NCI-H526 (cell line): ENCODE measurements at places on chromosomes 4 and X.

GRCh38 chrX:22097012-22097694 is 65.0 kb downstream of the PHEX start:
- no peak for DNase-seq

DNA sequence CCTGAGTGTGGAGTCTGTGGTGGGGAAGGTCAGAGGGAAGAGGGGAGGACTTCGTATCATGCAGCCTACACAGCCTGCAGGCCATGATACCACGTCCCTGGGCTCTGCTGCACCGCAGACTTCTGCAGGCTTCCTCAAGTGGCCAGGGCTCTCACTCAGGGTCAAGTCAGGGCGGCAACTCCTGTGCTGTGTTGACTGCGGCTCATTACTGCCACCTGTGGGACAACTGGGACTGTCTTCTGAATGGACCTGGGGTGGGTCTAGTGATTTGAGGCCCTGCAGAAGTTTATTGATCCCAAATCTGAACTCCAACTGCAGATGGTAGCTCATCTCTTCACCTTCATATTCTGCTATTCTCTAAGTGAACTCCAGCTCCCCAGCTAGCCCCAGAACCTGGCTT is 167.1 kb downstream of the NSUN7 start:
- peak; percentile 62 for DNase-seq

DNA sequence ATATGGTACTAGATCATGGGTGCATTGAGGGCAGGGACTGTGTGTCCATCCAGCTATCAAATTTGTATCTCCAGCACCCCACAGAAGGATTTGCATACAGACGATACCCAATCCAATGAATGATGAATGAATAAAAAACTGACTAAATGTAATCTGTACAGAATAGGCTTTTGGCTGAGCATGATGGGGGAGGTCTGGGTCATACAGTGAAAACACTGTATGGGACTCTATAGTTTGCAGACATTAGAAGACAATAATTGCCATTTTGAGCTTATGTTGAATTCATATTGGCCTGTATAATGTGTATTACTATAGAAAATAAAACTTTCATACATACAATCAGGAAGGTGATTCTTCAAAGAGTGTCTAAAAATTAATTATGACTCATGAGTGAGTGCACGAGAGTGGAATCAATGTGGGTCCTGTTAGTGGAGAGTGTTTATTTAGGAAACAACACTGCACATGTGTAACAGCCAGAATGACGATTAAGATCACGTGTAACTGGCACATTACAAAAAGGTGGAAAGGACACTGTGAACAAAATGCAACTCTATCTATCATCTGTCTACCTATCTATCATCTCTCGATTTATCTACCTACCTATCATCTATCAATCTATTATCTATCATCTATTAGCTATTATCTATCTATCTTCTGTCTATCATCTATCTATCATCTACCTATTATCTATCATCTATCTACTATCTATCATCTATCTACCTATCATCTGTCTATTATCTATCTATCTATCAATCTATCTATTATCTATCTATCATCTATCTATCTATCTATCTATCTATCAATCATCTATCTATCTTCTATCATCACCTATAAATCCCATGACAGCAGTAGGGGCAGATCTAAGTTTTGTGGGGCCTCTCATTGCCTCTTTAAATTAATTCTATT is 201.3 kb downstream of the PTTG2 start:
- no peak for DNase-seq

DNA sequence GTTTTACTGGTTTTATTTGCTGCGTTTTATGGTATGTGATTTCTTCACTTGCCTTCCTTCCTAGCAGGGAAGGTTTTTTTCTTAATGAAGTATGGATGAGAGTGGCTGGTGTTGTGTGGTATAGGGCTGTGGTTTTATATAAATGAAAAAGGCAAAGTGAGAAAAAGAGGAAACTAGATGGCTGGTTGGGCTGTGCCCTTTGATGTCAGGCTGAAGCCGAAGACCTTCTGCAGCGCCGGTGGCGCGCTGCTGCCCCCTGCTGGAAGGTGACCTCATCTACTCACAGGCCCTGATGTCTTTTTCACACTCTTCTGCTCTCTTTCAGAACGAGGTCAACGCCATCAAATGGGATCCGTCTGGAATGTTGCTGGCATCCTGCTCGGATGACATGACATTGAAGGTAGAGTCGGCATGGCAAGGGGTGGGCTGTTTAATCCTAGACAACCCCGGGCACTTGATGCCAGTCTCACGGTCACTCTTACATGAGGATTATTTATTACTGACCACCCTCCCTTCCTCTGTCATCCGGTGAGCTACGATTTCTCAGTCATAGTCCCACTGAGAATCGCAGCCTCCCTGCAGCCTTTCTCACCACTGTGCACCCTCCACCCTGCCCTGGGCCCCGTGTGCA is 56.6 kb downstream of the GPR143 start:
- peak; percentile 82 for DNase-seq

GRCh38 chr4:187602339-187603092 is 393.1 kb upstream of the ZFP42 start:
- DNase-seq: no peak

- DNase-seq: no peak
Observed at GRCh38 chr4:58163156-58163555, 1053.0 kb upstream of the IGFBP7 start.

- no peak for DNase-seq
Observed at GRCh38 chr4:183846951-183847350, 58.2 kb upstream of the STOX2 start.

GRCh38 chr4:47145630-47146029 is 114.3 kb downstream of the GABRB1 start:
- DNase-seq: no peak

DNA sequence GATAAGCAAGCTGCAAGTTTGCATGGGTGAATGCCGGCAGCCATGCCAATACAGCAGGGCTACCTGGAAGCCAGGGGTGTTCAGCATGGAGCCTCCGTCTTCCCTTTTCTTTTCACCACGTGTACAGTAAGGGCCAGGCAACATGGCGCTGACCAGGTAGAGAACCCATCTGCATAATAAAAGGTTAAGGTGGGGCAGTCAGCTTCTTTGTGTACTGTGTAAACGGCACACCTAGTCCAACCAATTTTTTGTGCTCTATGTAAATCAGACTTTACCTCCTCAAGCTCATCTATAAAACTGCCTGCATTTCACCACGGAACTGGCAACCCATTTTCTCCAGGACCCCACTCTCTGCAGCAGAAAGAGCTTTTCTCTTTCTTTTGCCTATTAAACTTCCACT is 286.8 kb upstream of the VCX3A start:
- DNase-seq: peak; percentile 10

DNA sequence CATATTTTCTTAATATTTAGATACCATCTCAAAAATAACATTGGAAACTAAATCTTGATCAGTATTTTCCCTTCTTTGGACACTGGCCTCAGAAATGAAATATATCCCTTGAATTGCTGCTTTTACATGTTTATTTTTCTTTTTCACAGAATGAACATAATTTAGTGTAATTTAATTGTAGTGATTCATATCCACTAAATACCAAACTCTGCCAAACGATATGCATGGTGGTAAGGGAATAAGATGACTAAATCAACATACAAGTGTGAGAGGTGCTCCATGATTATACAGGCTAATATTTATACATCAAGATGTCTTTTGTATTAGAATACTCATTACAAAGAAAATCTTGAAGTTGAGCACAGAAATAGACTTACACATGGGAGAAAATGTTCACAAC is 216.8 kb upstream of the PACRGL start:
- no peak for DNase-seq

DNA sequence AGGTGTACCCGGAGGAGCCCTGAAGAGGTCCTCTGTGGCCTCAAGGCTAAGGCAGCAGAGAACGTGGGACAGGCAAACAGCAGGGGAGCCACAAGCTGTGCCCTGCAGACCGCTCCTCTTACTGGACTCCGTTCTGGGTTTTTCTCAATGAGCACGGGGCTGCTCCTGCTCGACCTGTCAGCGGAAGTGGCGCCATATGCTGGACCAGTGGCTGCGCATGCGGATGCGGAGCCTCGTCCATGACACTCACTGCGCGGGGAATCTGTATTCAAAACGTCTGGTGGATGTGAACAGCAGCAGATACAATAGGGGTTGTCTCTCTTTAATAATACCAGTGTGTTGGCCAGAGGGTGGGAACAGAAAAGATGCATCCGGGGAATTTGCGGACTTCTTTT is 29.5 kb downstream of the REELD1 start:
- DNase-seq: no peak

GRCh38 chrX:43735957-43736356 is 79.9 kb downstream of the MAOA start:
- DNase-seq: no peak

GRCh38 chr4:5924461-5925125 is 31.7 kb upstream of the CRMP1 start:
- no peak for DNase-seq

- no peak for DNase-seq
Observed at GRCh38 chr4:12861422-12861821, 622.7 kb downstream of the RAB28 start.

GRCh38 chrX:123153846-123154335 is 30.2 kb upstream of the GRIA3 start:
- no peak for DNase-seq

DNA sequence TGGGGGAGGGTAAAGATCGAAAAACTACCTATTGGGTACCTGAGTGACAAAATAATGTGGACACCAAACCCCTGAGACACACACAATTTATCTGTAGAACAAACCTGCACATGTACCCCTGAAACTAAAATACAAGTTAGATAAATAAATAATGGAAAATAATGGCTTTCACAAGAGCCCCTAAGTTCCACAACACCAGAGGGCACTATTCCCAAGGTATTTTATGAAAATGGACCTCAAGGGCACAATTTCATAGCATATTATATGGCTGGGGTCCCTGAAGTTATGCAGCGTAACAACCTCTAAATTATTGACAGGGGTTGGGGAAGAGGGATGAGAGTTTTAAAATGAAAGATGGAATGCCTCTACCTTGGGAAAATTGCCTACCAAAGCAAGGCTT is 81.3 kb upstream of the TMEM33 start:
- DNase-seq: no peak

GRCh38 chr4:158163941-158164767 is 8.7 kb downstream of the GASK1B start:
- DNase-seq: no peak

DNA sequence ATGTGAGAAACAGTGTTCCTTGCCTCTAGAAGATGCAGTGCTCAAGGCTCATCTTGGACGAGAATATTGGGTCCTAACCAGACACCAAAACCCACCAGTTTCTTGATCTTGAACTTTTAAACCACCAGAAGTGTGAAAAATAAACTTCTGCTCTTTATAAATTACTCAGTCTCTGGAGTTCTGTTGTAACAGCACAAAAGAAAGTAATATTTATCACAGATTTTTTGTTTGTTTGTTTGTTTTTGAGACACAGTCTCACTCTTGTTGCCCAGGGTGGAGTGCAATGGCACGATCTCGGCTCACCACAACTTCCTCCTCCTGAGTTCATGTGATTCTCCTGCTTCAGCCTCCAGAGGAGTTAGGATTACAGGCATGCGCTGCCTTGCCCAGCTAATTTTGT is 371.1 kb upstream of the NDST4 start:
- DNase-seq: no peak

- no peak for DNase-seq
Observed at GRCh38 chrX:100745806-100746537, 14.1 kb upstream of the SYTL4 start.

- no peak for DNase-seq
Observed at GRCh38 chr4:95027905-95028618, 270.3 kb downstream of the BMPR1B start.

DNA sequence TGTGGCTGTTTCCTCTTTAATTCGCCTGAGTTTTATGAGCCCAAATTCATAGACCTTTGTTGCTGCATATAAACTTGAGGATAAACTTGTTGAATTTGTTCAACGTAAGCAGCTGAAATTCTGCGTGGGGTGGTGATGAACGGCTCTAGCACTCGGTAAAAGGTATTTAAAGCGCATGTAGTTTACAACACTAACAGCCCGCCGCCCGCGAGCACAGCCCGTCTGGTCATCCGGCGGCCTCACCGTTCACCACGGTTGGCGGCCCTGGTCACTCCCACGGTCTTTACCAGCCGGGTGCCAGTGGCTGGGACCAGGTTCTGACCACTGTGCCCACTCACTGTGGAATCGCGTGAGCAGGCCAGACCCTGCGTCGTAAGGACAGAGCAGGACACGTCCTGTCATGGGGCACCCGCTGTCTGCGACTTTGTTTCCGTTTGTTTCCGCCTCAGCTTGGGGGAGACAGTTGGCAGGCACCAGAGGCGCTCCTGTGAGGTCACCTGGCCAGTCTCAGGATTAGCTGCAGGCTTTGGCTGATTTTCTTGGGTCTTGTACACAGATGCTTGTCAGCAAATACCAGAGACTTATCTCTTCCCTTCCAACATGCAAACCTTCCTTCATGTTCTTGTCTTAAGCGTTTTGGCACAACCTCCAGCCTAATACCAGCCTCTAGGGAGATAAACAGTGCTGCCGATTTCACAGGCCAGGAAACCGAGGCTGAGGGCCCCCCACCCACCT is 36.8 kb upstream of the SPON2 start:
- DNase-seq: no peak

- DNase-seq: no peak
Observed at GRCh38 chr4:86976801-86977485, 42.1 kb downstream of the AFF1 start.

GRCh38 chr4:37767546-37767945 is 58.9 kb upstream of the PGM2 start:
- DNase-seq: peak; percentile 9

DNA sequence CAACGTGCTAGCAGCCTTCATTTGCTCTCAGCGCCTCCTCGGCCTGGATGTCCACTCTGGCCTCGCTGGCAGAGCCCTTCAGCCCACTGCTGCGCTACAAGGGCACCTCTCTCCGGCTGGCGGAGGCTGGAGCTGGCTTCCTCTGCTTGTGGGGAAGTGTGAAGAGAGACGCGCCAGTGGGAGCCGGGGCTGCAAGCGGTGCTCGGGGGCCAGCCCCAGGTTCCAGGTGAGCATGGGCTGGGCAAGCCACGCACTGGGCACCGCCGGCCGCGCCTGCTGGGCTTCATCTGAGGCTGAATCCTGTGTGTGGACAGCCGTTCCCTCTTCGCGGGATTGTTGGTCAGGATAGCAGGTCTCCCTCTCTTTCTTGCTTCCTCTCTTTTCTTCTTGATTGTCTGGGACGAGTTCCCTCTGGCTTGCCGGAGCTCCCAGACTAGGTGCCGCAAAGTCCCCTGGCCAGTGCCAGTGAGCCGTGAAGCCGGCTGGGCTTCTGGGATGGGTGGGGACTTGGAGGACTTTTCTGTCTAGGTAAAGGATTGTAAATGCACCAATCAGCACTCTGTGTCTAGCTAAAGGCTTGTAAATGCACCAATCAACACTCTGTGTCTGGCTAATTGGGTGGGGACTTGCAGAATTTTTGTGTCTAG is 165.0 kb downstream of the HEPH start:
- no peak for DNase-seq

GRCh38 chr4:32268863-32269262 is 1548.7 kb downstream of the PCDH7 start:
- no peak for DNase-seq
